ENCODE measurements at places on chromosomes 1 and 21.

GRCh38 chr1:27099587-27100334 is 55.2 kb downstream of the SLC9A1 start:
- DNase-seq: peak; percentile 59

DNA sequence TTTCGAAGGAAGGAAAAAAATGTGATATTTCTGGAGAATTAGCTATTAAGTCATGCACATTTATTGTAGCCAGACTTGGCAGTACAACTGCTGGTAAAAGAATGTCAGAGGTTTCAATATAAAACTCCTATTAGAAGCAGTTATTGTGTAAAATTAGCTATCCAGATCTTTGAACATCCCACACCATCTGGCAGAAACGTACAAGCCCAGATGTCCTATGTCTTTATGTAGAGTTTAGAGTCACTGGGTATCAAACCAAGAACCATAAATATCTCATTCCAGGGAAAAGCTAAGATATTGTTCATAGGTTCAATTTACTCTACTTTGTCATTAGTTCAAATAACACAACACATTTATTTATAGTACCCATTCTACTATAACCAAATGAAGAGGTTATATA is 31.4 kb downstream of the OLFM3 start:
- DNase-seq: no peak

DNA sequence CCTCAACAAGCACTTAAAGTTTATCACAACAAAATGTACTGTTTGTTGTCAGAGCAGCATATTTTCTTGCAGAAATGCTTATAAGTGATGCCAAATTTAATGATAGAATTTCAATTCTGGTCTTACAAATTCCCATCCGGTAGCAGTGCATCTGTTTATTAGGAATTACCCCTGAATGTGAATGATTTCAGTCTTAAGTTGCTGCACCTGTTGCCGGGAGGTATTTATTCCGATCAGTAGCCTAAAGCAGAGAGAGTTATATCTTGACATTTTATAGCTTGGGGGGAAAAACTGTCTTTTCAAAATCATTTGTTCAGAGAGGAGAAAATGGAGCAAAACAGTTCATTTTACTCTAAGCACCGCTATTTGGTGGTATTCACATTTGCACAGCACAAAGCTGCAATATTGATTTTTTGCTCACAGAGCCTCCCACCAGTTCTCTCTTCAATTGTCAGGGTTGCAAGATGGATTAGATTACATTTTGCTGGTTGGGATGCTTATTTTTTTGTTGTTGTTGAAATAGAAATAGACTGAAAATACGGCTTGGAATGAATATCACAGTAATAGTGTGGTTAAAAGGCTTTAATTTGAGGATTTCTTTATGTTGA is 98.6 kb downstream of the ADGRL2 start:
- DNase-seq: no peak

GRCh38 chr1:67535474-67535873 is 105.3 kb upstream of the SERBP1 start:
- peak; percentile 40 for DNase-seq

GRCh38 chr1:117014209-117014608 is 12.6 kb downstream of the CD101 start:
- DNase-seq: no peak

DNA sequence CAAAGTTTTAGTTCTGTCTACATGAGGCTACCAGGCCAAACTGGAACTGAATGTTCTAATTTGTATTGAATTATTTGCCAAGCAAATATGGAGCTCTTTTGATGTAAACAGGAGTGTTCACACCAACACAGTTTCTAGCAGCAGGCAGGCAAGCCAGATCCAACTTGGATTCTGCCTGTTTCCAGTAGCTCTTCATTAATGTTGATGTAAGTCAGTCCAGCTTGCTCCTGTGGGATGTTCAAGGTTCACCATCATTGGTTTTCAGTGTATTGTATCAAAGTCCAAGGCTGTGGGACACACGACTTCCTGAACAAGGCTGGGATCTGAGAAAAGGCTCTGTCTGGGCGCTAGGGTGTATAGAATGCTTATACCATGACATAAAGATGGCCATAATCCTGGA is 68.1 kb downstream of the PAPPA2 start:
- no peak for DNase-seq

DNA sequence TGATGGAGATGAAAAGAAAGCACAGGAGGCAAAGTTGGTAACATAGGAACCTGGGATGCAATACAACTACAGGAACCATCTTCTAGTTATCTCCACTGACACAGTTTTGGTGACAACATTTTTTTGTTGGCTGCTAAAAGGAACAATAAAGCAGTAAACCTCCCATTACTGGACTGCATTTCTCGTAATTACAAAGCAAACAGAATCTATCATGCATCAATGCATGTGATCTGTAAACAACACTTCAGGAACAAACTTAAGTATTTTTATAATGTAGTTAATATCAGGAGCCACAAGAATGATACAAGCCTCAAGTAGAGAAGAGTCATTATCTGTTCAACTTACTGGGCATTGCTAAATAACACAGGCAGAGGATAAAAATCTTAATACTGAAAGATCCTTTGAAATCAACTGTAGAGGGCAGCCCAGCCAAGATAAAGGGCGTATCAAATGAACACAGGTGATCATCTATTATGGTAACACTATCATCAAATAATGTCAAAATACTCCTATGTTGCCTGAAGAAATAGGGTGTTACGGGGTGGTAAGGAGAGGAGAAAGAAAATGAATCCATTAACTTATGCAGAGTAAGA is 193.3 kb downstream of the EIF4G3 start:
- DNase-seq: no peak

DNA sequence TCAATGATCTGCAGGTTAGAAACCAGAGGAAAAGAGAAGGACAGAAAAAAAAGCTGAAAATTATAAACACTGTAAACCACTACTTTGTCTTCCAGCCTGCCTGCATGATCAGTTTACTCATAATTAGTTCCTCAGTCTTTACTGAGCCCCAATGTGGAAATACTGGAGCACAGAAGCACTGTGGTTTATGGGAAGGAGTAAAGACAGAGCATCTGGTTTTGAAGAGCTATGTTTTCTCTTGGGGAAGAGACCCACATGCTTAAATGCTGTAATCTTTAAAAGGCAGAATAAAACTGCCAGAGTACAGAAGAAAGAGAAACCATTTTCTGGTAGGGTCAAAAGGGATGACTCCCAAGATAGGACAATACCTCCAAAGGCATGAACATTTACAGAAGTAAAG is 159.0 kb upstream of the ZNHIT6 start:
- no peak for DNase-seq

DNA sequence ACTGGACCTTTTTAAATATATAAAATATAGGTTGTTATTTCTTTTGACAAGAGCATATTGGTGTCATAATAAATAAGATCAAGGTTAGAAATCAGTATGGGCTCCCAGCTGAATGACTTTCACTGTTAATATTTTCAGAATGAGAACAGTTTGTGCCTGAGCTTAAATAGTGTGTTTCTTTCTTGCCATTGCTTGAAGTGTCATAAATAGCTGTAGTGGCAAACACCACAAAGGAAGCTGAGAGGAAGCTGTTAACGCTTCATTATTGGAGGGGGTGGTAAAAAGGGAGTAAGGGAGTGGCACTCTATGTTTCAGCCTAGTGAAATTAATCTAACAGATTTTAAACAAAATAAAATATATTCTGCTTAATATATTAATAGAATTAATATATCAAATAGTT is 1089.8 kb upstream of the NCAM2 start:
- DNase-seq: no peak

- peak; percentile 42 for DNase-seq
Measured at GRCh38 chr21:34887725-34888568, 161.2 kb downstream of the RUNX1 start.

DNA sequence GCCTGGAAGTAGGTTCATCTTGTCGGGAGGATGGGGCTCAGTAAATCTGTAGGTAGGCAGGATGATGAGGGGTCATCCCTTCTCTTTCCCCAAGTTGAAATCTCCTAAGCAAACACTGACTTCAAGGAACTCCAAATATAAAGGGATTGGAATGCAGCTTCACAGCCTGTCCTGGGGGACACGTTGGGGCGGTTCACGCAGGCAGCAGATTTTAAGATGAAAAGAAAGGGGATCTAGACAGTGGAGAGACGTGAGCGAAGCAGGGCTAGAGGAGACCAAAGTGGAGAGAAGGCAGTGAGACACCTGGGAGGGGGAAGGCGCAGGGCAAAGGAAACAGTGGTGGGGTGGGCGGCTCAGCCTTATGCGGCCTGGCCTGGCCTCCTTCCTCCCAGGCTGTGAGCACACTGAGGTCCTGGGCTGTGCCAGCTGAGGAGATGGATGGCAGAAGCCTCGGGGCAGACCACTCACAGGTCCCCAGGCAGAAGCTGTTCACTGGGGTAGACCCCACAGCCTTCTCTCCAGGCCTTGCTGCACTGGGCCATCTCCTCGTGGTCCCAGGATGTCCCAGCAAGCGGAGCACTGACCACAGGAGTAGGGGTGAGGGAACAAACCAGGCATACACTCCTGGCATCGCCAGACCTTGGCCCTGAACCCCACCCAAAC is 51.7 kb downstream of the TOR1AIP2 start:
- no peak for DNase-seq

GRCh38 chr1:20376880-20377494 is 86.3 kb downstream of the VWA5B1 start:
- no peak for DNase-seq

GRCh38 chr1:206114692-206115640 is 2.2 kb downstream of the AVPR1B start:
- DNase-seq: no peak

DNA sequence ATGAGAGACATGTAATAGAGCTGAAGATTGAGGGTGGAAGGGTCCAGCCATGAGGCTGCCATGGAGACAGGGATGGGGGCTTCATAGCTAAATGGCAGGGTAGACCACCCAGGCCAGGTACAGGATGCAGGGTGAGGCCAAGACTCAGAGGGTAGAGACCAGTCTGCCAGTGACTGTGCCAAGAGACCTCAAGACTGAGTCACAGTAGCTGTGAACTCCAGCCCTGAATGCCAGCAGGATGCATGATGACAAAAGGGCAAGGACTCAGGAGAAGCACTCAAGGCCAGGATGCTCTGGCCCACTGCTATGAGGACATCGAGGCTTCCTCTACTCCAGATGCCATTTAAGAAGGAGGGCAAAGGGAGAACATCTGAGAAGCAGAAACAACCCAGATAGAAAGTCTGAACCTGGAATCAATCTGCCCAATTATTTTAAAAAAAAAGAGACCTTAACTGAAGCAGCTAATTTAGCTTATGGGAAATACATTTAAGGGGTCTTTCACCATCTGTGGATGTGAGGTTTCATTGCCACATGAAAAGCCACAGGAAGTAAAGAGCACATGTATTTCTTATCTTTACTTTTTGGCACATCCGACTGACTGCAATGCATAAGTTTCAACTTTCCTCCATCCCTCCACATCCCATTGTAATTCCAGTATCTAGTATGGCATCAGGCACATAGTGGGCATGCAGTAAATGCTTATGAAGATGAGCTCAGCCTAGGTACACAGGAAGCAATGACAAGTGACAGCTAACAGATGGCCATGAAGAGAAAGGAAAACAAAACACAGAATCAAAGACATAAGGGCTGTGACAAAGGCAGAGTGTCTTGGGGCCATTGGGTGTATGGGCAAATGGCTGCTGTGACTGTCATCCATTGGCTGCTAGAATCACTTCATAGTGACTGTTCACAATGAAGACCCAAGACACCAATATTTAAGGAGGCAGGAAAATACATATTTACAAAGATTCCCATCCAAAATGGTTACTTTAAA is 40.2 kb downstream of the SUSD4 start:
- no peak for DNase-seq

DNA sequence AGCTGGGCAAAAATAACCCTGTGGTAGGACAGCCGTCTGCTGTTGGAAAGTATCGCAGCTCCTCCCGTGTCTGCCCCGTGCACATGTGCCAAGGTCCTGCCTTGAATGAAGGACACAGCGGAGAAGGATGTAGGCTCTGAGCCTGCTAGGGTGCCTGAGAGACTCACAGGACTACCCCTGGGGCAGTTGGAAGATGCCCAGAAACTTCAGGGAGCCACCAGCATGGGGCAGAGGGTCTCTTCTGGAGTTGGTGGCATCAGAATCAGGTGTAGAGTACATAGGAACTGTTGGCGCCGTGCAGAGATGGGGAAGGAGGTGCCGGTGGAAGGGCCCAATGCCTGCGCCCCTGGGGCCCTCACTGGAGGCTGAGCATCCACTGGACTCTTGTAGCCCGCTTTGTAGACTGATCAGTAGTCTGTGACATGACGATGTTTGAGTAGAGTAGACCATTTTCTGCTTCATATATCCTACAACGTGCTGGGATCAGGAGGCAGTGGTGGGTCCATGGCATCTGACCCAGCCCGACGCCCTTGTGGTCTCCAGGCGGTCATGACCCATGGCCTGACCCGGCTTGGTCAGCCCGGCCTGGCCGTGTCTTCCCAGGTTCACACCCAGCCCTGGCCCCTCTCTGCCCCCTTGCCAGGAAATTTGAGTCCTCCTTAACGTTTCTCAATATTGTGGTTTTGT is 5.3 kb upstream of the C1orf174 start:
- DNase-seq: no peak

GRCh38 chr1:1990222-1990621 is 13.4 kb downstream of the CFAP74 start:
- peak; percentile 71 for DNase-seq

DNA sequence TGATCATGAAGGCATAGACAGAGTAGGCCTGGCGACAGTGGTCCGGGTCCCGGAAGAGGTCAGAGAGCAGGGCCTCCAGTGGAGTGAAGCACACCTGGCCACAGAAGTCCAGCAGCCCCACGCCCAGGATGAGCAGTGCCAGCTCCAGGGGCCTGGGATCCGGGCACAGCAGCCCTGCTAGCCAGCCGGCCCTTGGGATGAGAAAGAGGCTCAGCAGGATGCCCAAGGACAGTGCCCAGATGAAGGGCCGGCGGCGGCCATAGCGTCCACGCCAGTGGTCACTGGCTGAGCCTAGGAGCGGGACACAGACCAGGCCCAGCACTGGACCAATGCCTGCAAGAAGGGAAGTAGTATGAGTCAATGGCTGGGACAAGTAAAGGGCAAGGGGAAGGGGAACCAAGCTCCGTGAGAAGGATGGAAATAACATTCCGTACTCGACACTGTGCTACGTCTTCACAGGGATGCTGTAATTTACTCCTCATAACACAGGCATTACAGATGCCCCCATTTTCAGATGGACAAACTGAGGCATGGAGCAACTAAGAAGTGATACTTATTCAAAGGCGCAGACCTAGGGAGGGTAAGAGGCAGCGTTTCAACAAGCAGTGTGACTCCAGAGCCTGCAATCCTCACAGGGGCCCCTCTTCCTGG is 16.9 kb downstream of the SLC45A3 start:
- no peak for DNase-seq

GRCh38 chr1:92125204-92125603 is 45.1 kb downstream of the BTBD8 start:
- DNase-seq: no peak

GRCh38 chr1:50873458-50874187 is 86.4 kb downstream of the FAF1 start:
- DNase-seq: no peak

DNA sequence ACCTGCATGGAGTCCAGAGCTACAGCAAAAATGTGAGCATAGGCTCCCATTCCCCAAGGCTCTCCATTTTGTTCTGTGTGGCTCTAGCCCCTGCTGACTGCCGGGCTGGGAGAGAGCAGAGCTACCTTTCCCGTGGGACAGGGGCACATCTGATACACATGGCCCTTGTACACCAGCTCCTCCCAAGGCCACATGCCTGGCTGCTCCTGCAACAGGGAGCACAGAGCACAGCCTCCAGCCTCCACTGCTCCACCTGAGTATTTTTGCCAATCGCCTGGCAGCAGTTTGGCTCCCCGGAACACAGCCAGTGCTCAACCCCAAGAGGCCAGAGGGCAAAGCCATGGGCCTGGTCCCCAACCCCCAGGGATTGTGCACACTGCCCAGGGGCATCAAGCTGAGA is 146.5 kb downstream of the CHD1L start:
- no peak for DNase-seq

- DNase-seq: no peak
Measured at GRCh38 chr1:211951856-211952255, 83.5 kb downstream of the INTS7 start.
